LHCN-M2 (cell line): ENCODE measurements at places on chromosomes 2 and 18.

- no peak for DNase-seq
Measured at GRCh38 chr2:31946838-31947237, 64.0 kb downstream of the MEMO1 start.

DNA sequence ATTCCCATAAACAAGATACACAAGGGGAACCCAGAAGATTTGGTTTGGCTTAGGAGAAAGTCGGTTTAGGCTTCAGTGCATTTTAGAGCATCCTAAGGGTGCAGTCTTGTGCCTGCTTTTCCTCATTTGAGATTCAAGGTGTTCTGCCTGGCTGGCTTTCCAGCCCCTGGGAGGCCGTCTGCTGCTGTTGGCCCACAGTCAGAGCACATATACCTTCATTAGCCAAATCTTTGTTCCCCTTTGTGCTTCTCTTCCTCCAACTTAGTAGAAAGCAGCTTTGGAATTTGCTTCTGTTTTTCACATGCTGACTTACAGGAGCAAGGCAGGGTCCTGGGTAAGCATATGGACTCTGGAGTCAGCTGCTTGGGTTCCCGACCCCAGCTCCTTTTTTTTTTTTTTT is 477.1 kb upstream of the TCF4 start:
- DNase-seq, result no peak

GRCh38 chr18:8314124-8314523 is 295.1 kb upstream of the RAB12 start:
- no peak for DNase-seq

DNA sequence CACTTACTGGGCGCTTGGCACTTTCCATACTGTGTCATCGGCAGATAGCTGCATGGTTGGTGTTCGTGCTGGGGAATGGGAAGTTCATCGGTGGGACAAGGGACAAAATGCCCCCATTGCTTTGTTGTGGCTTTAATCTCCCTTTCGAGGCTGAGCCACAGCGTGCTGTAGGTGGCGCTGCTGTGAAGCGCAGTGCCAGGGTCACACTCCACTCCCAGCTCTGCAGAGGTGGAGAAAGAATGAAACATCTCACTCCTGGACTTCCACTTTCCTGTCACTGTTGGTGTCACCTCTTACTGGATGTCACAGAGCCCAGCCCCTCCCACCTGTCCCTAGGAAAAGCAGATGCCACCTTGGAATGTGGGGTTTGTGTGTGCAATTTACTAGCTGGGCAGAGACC is 8.7 kb downstream of the TYMS start:
- DNase-seq, result no peak

DNA sequence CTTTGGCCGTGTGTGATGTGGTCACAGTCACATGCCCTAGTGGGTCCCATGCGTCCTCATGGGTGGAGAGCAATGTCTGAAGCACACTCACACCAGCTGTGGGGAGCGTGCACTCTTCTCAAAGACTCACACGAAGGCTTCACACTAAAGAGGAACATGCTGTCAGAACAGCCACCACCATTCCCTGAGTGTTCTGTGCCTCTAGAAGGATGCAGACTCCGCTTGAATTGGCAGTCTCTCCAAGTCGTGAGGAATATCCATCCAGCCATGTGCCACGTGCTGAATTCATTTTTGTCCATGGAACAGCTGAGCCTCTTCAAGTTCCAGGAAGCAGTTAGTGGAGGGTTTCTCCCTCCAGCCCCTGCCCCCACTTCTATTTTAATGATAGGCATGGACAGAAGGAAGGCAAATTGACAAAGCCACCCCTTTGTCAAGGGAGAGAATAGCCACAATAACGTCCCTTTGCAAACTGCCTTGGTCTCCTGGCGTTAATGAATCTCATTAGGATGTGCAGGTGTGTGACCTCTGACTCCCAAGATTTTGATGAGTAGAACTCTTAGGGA is 464.3 kb upstream of the ID2 start:
- DNase-seq, result no peak

- no peak for DNase-seq
Measured at GRCh38 chr18:57353137-57353939, 981 bp downstream of the ST8SIA3 start.

DNA sequence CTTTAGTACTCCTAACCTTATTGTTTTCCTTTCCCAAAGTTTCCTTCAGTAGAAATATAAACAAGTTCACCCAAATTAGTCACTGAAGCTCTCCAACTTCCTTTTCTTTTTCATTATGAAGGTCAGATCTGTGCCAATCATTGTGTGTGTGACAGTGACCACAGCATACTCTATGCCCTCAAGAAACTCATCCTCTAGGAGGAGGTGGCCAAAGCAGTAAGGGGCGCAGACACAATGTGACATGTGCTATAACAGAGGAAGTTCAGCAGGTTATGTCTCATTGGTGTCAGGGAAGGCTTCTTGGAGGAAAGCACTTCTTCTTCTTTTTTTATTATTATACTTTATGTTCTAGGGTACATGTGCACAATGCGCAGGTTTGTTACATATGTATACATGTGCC is 60.0 kb upstream of the PSME4 start:
- no peak for DNase-seq

DNA sequence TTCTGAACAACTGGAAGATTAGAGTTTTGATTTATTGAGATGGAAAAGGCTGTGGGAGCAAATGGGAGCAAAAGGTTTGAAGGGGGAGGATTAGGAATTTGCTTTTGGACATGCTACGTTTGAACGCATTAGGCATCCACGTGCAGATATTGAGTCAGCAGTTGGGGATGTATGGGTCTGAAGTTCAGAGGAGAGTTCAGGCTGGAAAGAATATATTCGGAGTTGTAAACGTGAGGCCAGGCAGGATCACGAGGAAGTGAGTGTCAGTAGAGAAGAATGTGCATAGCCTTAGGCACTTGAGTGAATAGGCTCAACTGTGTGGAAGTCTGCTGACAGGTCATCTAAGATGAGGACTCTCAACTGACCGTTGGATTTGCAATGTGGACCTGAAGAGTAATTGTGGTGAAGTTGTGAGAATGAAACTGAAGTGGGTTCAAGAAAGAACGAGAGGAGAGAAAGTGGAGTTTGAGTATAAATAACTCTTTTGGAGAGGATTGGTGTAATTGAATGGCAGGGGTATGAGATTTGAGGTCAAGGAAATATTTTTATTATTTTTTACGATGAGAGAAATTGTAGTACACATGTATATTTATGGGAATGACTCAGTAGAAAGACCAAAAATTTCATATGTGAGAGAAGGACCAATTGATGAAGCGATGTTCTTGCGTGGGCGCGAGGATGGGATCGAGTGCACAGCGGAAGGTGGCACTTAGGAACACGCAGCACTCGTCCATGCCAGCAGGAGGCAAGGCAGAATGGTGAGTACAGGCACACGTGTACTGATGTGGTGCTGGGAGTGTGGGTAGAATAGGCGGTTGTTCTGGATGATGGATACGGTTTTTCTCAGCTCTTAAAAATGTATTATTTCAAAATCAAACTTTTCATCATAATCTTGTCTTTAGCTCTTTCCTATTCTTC is 40.5 kb upstream of the POLE4 start:
- DNase-seq, result peak; percentile 22

DNA sequence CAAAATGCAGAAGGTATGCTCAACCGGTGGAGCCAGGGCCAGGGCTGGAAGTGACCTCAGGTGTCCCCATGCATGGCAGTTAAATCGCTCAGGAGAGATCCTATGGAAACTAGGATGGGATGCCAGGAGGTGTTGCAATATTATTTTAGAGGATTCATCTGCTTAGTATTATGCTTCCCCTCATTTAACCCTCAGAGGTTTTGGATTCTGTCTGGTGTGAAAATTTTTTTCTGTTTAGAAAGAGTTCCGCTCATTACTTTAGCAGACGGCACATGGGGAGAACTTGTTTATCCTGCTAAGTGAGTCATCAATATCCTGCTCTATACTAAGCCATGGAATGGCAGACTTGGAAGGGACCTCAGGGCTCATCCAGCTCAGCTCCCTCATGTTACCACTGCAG is 42.5 kb downstream of the TRIB2 start:
- peak; percentile 75 for DNase-seq

- DNase-seq, result no peak
Measured at GRCh38 chr2:46460241-46460921, 19.0 kb upstream of the TMEM247 start.

GRCh38 chr2:60485055-60485454 is 68.4 kb downstream of the BCL11A start:
- DNase-seq, result no peak

DNA sequence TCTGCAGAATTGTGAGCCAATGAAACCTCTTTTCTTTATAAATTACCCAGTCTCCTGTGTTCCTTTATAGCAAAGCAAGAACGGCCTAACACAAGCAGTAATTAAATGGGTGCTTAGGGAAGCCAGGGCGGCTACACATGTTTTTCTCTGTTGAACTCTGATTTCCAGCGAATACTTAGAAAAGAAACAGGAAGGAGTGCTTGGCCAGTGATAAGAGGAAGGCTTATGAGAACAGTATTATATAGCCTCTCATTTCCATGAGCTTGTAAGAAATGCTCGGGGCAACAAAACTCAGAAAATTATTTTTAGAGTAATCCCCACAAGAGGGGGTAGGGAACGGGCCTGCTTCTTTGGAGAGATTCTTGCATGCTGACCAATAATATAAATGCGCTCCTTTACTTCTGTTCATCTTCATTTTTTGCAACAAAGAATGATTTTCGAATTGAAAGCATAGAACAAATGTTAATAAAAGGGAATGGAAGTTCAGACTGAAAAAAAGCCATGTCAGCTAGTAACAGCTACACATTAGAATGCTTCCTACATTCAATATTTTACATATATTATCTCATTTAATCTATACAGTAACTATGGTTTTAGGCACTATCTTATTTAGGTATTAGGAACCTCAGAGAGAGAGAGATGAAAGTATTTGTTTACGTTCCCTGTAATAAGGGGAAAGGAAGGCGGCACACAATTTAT is 49.7 kb upstream of the CCDC85A start:
- DNase-seq, result no peak

DNA sequence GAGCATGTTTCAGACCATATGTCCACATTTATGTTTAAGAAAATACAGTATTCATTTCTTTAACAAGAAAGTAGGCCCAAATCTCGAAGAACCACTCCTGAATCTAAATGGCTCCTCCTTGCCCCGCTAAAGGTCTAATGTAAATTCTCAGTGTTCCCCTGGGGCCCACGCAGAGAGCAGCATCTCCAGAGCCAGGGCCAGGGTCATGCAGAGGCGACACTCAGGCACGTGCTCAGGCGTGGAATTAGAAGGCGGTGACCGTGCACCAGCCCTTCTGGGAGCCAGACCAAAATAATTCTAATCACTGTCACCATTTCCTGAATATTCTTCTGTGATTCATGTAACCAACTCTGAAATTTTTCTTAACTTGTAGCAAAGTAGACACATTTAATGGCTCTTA is 68.3 kb upstream of the MYT1L start:
- no peak for DNase-seq

DNA sequence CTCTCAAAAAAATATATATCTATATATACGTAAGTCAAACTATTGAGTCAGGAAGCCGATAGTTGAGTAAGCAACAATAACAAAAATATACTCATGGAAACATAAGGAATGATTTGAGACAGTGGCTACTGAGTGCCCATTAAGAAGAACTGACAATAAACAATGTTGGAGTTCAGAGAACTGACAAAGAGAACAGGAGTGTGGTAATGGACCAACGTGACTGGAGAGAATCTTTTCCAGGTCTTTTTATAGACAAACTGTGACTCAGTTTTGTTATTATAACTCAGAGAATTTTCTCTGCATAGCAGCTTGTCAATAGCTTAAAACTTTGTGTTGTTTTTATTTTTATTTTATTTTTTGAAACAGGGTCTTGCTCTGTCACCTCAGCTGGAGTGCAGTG is 4.6 kb upstream of the GALM start:
- DNase-seq, result no peak

DNA sequence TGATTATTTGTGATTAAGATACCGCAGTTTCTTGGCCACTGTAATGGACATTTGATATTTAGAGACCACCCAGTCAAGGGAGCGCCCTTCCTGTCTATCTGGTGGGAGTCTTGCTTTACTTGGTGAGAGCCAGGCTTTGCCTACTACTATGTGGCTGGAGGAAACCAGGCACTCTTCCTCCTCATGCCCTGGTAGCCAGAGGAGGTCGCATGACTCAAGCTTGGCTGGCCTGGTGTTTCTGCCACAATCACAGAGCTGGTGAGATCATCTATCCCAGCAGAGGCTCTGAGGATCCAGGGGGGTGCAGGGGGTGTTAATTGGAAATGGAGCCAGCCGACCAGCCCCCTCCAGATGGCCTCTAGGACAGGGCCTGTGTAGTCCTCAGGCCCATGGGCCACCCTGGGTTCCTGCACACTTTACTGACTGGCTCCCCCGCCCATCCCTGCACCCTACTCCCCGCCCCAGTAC is 46.8 kb upstream of the BIN1 start:
- peak; percentile 97 for DNase-seq

DNA sequence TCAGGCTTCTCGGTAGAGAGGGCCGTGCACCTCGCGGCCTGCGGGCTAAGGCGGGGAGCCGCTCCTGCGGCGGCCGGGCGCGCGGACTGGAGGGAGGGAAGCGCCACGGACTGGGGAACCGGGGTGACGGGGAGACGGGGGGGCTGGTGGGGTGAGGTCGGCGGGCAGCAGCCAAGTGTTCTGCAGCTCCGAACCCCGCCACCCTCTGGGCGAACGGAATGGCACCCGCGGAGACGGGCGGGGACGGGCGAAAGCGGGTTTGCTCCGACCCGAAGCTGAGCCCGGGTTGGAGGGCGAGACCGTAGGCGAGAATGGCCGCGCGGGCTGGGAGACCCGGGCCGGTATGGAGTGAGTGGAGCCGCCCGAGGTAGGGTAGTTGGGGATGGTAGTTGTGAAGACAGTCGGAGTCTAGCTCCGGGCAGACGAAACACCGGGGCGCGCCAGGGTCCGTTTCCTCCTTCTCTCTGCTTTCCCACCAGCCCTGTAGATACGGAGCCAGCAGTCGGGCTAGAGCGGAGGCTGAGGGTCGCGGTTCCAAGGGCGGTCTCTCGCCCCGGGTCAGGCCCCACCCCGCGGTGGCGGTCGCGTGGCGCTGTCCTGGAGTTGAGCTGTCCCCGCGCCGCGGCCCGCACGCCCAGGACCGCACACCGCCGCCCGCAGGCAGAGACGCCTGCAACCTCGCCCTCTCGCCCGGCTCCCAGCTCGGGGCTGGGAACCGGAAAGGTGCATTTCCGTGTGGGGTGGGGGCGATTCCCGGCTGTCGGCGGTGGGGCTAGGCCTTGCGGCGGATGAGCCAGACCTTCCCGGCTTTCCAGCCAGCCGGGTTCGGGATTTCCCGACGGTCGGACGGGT is 160.3 kb upstream of the SIX2 start:
- peak; percentile 46 for DNase-seq

- no peak for DNase-seq
Measured at GRCh38 chr18:26723981-26724380, 141.5 kb downstream of the AQP4 start.

DNA sequence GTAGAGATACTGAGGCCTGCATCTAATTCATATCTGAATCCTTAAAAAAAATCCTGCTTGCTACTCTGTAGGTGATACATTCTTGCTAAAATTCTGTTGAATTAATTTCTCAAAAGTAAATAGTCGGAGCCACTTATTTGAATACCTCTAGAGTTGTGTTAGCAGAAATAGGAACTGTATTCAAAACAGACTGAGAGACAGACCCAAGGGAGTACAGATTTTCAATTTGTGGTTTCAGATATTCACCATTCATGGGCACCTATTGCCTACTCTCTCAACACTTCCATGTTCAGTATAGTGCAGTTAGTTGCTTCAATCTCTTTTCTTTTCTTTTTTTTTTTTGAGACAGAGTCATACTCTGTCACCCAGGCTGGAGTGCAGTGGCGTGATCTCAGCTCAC is 46.6 kb upstream of the CTLA4 start:
- DNase-seq, result no peak
